ENCODE measurements at places on chromosomes 1 and 21.

DNA sequence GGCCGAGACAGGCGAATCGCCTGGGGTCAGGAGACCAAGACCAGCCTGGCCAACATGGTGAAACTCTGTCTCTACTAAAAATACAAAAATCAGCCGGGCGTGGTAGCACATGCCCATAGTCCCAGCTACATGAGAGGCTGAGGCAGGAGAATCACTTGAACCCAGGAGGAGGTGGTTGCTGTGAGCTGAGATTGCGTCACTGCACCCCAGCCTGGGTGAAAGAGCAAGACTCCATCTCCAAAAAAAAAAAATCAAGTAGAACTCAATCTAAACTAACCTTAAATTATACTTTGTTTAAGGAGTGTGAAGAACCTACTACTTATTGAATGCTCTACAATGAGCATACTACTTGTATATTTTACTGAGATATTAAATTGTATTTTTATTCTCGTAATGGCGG, 30.5 kb upstream of the RNF186 start:
- DNase-seq = no peak

DNA sequence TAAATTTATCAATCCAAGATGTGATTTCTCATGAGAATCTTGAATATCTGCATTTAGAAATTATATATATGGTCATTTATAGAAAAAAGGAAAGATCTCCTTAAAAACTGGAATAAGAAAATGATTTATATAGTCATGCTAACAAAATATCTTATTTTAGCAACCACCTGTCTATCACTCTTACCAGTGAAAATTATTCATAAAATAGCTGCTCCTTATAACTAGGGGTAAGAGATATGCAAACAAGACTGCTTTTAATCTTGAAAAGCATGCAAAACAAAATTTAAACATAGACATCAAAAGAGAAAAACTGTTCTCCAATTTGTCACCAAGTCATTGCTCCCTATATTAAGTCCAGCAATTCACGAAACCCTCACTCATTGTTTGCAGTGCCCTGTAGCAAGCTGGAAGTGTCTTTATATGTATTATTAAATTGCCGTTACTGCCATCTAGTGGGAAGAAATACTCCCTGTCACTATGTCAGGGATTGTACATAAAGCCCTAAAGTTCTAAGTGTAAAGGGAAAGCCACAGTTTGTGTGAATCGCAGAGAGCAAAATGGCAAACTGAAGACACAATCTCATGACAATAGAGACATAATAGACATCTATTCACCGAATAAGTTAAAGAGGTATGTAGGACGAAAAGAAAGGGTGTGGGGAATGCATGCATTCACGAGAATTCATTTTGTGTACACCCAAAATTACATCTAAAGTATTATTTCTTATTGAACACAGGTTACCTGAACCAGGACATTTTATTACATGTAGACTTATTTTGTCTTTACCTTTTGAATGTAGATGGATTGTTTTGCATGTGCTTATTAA, 600.5 kb downstream of the USP25 start:
- no peak for DNase-seq

DNA sequence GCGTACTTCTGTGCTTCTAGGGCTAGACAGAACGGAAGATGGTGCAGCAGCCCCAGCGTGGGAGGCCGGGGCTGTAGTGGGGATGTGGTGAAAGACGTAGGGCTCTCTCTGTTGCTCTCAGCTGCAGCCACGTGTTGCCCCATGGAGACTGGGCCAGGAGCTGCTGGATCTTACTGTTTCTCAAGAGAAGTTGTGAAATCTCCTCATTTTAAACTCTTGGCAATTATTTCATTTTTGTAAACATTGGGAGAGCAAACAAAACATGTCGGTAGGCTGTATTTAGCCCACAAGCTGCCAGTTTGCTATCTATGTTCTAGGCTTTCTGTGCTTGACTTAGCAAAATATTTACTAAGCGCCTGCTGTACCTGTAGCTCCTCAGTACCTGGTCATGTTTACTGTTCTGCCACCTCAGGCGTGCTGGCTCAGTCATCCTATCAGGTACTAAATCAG, 15.9 kb upstream of the ELOA start:
- DNase-seq = no peak

- no peak for DNase-seq
Measured at GRCh38 chr1:21649315-21649714, 19.8 kb downstream of the RAP1GAP start.

GRCh38 chr1:246587606-246588005, 21.4 kb downstream of the CNST start:
- DNase-seq = no peak

GRCh38 chr1:65497256-65497830, 76.9 kb downstream of the LEPR start:
- no peak for DNase-seq

GRCh38 chr1:71294178-71294577, 213.3 kb upstream of the ZRANB2 start:
- no peak for DNase-seq

GRCh38 chr1:21266119-21266774, 24.0 kb downstream of the ECE1 start:
- DNase-seq = no peak

DNA sequence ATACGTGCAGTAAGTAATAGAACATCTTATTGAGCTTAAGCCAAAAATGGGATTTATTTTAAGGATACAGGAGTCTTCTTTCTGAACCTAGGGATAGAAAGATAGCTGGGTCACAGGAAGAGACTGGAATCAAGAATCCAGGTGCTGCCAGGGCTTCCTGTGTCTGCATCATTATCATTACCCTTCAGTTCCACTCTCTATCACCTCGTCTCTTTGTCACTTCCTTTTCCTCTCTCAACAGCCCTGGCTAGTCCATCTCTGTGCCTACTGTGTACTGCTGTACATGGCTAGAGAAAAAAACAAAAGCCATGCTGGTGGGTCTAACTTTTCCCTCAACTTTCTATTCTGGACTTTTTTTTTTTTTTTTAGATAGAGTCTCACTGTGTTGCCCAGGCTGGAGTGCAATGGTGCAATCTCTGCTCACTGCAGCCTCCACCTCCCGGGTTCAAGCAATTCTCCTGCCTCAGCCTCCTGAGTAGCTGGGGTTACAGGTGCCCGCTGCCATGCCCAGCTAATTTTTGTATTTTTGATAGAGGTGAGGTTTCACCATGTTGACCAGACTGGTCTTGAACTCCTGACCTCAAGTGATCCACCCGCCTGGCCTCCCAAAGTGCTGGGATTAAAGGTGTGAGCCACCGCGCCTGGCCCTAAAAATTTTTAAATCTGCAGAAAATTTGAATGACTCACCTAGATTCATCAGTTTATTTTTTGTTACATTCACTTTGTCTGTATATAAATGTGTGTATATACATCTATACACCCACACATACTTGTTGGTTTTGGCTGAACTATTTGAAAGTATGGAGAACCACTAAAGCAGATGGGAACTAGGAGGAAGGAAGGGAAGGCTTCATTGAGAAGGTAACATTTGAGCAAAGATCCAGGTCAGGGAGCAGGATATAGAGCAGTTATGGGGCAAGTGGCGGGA, 31.9 kb downstream of the UBE4B start:
- no peak for DNase-seq

GRCh38 chr1:150386592-150386991, 22.6 kb downstream of the RPRD2 start:
- no peak for DNase-seq

DNA sequence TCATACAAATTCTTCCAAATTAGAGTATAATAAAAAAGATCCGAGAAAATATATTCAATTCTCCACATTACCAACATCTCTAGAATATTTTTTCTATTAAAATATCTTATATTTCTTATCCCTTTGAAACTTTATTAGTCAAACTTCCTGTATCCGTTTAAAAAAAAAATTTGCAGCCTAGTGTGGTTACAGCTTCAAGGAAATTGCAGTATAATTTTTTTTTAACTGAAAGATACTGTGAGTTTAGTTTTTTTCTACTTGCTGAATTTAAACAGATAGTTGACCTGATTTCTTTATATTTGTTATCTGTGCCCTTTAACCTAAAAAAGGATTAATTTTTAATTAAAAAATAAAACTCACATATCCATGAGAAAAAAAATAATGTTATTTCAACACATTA, 1.5 kb downstream of the RGS18 start:
- no peak for DNase-seq

GRCh38 chr1:69328186-69328585, 239.5 kb upstream of the LRRC7 start:
- no peak for DNase-seq

GRCh38 chr1:221411283-221411682, 330.6 kb downstream of the DUSP10 start:
- no peak for DNase-seq

GRCh38 chr21:45833414-45833813, 148.2 kb upstream of the COL6A1 start:
- DNase-seq = no peak

- no peak for DNase-seq
Measured at GRCh38 chr1:115837740-115838421, 3.0 kb downstream of the NHLH2 start.

DNA sequence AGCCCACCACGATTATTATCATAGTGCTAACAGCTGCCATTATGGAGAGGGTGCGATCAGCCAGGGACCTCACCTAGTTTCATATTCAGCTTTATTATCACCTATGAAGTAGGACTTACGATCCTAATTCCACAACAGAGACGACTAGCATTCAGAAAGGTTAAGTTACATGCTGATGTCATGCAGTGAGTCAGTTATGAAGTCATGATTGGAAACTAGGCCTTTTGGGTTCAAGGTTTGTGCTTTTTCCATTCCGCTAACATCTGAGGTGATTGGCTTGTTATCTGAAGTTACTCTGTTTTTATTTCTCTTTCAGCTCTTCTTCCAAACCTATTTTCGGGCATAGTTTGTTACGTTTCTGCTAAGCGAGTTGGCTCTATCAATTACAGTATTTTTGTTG, 251.1 kb downstream of the CAMTA1 start:
- no peak for DNase-seq

DNA sequence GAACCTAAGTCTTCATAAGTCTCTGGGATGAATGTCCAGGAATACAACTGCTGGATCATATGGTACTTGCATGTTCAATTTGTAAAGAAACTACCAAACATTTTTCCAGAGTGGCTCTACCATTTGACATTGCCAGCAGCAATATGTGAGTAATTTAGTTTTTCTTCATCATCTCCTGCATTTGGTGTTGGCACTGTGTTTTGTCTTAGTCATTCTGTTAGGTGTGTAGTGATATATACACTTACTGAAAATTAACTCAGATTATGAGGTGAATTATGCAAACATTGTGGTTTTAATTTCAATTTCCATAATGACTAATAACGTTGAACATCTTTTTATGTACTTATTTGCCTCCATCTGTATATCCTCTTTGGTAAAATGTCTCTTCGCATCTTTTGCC, 138.7 kb downstream of the LRRC40 start:
- DNase-seq = no peak

- no peak for DNase-seq
Measured at GRCh38 chr1:172144445-172145061, 275.9 kb upstream of the C1orf105 start.

DNA sequence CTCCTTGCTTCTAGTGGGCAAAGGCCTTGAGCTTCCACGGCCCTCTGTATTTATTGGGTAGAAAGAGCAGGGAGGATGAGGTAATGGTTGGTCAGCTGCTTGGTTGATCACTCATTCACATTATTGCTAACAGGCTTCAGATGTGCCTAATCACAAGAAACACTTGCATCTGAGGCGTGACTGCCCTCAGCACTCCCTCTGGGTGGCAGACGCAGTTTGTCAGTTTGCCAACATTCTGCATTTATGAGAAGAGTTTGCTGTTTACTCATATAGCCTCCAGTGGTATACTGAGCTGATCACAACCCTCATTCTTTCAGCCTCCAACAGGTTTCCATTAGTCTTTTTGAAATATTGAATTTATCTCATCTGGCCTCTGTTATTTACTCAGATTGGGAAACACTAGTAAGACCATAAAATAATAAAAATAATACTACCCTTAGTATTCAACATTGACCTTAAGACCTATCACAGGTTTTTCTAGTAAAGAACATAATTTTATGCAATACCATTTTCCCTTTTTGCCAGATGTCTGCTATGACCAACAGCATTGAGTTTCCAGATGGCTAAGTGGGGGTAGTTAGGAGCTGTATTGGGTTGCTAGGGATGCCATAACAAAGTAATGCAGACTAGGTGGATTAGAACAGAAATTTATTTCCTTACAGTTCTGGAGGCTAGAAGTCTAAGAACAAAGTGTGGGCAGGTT, 53.3 kb downstream of the PTGFR start:
- no peak for DNase-seq

GRCh38 chr1:24888971-24889676, 41.0 kb downstream of the RUNX3 start:
- no peak for DNase-seq

DNA sequence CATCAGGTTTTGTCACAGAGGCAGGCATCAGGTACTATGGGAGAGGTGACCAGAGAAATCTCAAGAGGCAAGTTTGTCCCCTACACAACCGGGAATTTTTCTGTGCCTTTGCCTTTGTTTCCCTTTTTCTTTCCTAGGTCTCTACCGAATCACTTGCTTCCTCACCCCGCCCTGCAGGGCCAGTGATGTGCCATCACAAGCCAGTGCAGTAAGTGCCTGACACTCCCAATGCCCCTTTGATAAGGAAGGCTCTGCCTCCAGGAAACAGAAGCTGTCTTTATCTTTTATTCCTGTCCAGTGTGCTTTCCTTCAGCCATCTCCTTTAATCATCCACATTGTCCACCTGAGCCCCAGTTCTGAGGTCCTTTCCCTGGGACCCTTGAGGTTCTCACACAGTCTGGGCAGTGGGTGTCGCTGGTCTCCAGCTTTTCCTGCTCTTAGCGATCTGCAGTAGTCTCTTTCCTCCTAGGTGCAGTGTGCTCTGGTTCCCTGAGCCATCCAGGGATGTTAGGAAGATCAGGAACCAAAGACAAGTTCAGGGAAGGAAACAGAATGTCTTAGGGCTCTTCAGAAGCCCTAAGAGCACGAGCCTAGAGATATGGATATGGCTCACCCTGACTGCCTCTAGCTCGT, 36.6 kb downstream of the GJA5 start:
- DNase-seq = peak; percentile 14

GRCh38 chr1:168591641-168592250, 15.3 kb downstream of the XCL1 start:
- no peak for DNase-seq

DNA sequence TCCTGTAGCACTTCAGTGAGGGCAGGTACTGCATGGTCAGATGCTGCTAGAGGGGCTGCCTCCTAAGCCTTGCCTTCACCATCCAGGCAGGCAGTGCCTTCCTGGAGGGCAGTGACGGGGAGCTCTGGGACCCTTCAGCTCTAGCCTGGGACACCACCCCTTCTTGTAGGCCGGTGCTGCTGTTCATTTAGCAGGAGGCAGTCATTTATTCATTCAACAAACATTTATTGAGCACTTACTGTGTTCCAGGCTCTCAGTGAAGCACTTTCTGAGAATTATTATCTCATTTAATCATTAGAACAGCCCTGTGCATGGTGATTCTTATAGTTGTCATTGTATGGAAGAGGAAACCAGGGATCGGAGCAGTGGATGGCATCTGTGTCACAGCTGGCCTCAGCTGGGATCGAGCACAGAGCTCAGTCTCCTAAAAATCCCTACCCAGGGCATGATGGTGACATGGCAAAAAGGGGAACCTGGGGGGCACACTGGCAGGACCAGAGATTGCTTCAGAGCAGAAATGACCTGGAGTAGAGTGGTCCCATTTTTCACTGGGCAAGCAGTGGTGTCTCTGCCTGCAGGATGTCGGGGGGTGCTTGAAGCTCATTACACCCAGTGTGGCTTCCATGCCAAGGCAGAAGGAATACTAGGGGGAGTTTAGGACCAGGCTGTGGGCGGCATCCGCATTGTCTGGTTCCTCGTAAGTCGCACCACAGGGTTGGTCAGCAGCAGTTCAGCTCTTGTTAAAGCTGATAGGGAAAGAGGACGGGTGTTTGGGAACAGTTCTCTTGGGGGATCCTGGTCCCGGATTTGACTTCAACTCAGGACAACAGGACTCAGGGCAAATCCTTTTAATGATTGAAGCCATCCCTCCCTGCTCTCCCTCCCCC, 28.8 kb downstream of the ARHGEF10L start:
- no peak for DNase-seq
